ENCODE measurements at places on chromosomes 5 and 9. TPM values are rescaled to one million over a fixed set of nuclear protein-coding genes. Genes with fewer than 3 reads are reported as not detected.

Gene EDIL3
- total RNA-seq = 48.1 TPM

Gene PCDHGA5
- total RNA-seq = 1.7 TPM

DNA sequence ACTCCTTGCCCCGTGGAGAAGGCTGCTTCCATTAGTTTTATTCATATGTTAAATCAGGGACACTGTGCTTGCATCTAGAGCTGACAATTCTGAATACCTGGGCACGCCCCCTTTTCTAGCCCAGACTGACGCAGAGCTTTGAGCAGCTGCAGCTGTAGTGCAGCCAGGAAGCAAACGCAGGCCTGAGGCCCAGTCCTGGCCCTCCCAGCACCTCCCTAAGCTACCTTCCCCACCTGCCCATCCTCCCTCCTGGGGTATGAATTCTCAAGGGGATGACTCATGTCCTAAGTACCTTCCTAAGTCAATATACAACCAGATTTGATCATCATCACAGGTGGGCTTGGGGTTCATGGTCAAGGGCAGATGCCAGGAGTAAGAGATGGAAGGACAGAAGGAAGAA lies 3.5 kb downstream of the PHF19 start:
- no peak for DNase-seq

- DNase-seq = no peak
Observed at GRCh38 chr5:142507531-142508372, 178.1 kb downstream of the FGF1 start.

GRCh38 chr9:91346644-91347043 lies 15.1 kb downstream of the AUH start:
- no peak for DNase-seq

GRCh38 chr5:113183694-113184093 lies 207.1 kb downstream of the DCP2 start:
- no peak for DNase-seq

DNA sequence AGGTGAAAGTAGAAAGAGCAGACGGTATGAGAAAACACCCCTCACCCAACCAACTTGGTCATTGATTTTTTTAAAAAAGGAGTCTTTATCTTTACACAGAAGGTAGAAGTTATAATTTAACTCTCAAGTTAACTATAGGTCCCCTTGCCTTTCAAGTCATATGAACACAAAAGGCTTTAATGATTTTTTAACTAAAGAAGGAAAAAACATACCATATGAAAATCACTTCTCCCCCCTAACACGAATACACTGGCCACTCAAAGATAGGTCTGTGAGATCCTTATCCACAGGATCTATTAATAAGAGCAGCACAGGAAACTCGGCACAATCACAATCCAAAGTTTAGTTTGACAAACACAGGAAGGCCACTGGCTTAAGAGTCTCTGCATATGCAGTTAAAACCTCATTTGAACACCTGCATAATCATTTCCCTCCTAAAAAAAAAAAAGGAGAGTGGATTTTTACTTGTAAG lies 138.0 kb downstream of the ENC1 start:
- no peak for DNase-seq

Measured in fibroblast of the aortic adventitia (primary cell).